ENCODE measurements at places on chromosomes 6 and 20.

- no peak for DNase-seq
Measured at GRCh38 chr6:73932866-73933265, 236.9 kb downstream of the CD109 start.

DNA sequence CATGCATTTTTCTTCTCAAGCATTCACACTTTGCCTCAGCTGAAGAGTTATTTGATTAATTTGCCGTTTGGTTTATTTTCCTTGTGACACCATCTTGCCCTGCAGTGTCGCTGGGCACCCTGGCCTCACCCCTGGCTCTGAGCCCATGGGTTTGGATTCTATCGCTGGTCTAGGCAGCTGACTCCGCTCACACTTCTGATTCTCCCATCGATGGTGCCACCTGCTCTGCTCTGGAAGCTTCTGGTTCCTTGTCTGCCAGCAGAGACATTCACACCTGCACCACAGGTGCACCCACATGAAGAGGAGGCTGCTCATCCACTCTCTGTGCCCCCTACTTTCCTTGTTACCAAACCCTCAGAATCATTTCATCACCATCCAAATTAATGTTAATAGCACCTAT is 291.6 kb upstream of the CDH4 start:
- no peak for DNase-seq

- DNase-seq = no peak
Measured at GRCh38 chr6:94127716-94128115, 708.4 kb upstream of the EPHA7 start.

GRCh38 chr20:44231713-44232468 is 15.2 kb upstream of the GDAP1L1 start:
- DNase-seq = no peak

DNA sequence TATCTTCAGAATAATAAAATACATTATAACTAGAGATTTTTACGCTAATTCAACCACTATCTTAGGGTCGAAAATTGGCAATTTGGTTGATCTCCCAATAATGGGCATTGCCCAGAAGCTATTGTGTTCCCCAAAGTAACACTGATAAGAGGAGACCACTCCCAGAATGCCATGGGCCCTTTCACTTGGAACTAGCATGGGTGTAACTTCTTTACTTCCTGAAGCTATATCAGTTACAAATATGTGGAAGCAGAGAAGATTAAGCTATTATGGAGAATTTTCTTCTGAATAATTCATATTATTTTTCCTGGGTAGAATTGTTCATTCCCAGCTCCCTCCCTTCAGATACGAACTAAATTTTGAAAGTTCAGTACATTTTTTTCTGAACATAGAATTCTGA is 48.2 kb upstream of the JAG1 start:
- no peak for DNase-seq

DNA sequence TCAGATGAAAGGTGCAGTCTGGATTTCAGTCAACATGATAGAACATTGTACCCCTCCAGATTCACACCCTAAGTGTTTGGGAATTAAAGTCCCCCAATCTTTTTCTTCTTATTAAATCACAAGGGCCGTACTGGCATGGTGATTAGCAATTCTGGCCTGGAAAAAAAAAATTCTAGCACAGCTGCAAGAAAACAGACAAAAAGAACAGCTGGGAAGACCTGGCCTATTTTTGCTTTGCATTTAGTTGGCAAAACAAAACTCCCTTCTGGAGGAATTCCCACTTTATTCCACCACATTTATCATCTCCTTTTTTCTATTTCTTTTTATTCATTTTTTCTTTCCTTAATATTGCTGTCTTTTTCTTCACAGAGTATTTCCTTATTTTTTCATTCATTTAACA is 39.8 kb upstream of the AKAP12 start:
- no peak for DNase-seq

DNA sequence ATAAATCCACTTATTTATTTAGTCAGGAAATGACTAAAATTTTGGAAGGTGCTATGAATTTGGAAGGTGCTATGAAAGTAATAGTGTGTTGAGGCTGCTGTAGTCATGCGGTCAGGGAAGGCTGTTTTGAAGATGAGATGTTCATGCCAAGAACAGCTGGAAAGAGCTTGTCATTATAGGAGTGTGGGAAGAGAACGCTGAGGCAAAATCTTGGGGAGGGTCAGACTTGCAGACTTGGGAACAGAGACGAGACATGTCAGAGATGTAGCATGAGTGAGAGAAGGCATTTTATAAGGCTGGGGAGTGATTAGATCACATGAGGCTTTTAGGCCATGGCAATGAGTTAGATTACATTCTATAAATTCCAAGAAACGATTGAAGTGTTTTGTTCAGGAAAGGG is 124.0 kb upstream of the B3GAT2 start:
- no peak for DNase-seq

DNA sequence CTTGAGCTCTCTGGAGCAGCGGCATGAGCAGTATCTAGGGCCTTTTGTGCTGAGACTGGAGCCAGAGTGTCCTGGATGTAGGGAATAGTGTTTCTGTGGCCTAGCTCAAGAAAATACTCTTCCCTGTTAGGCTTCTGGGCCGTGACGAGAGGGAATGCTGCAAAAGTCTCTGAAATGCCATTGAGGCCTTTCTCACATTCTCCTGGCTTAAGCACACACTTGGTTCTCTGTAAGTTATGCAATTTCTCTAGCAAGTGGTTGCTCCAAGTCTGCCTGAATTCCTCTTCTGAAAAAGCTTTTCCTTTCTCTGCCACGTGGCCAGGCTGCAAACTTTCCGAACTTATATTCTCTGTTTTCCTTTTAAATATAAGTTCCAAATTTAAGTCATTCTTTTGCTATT is 744.4 kb downstream of the GRIK2 start:
- DNase-seq = no peak
